ENCODE measurements at places on chromosomes 13 and 19. TPM values are rescaled to one million over a fixed set of nuclear protein-coding genes. Genes with fewer than 3 reads are reported as not detected.

CD22 gene
- total RNA-seq, result 3.5 TPM

DNA sequence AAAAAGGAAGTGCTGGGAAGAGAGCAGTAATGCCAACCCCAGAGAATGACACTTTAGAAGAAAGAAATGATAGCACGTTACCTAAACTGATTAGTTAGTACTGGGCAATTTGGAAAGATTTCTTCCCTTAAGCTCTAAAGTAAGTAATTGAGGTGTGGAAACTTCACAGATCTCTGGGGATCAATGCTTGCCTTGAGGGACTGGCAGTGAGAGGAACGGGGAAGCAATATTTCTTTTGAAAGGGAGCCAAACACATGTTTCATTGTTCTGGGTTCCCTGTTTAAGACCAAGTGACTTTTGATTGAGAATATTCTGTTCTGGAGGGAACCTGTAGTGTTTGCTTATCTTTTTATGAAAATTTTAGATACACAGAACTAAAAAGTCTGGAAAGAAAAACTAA, 190.5 kb downstream of the NDFIP2 start:
- no peak for DNase-seq

RFPL4A gene
- not detected for total RNA-seq

GRCh38 chr13:38628554-38628953, 58.3 kb upstream of the FREM2 start:
- no peak for DNase-seq

- DNase-seq, result no peak
These were observed 8.1 kb downstream of the ERFL start for GRCh38 chr19:41919948-41920712.

DNA sequence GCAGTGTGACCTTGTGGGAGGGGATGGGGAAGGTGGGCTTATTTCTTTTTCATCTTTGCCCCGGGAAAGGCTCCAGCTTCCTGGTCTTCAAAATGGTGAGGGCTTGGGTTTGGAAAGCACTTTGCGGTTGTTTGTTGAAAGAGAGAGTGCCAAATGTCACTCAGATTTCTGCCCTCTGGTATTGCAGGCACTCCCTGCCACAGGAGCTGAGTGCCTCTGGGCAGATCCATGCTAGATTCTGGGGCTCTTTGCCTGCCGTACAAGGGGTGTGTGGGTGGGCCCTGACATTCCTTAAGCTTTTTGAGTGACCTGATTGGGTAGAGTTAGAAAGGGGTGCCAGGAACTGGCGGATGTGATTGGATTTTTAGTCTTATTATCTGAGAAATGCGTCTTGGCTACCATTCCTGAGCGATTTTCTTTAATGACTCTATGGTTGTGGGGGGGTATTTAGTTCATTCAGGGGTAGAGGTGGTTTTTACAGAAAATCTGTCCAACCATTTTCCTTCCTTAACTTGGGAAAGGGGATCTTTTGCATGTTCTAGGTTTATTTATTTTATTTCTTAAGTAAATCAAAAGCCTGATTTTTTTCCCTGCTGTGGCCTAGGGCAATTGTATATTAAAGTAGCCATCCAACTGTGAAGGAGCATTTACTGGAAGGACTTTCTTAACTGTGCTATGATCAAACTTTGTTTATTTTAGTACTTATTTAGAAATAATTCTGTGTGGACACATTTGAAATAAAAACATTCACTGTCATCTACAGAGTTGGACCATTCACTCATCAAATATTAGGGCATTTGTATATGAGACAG, 3.2 kb downstream of the ARHGAP35 start:
- no peak for DNase-seq

DNA sequence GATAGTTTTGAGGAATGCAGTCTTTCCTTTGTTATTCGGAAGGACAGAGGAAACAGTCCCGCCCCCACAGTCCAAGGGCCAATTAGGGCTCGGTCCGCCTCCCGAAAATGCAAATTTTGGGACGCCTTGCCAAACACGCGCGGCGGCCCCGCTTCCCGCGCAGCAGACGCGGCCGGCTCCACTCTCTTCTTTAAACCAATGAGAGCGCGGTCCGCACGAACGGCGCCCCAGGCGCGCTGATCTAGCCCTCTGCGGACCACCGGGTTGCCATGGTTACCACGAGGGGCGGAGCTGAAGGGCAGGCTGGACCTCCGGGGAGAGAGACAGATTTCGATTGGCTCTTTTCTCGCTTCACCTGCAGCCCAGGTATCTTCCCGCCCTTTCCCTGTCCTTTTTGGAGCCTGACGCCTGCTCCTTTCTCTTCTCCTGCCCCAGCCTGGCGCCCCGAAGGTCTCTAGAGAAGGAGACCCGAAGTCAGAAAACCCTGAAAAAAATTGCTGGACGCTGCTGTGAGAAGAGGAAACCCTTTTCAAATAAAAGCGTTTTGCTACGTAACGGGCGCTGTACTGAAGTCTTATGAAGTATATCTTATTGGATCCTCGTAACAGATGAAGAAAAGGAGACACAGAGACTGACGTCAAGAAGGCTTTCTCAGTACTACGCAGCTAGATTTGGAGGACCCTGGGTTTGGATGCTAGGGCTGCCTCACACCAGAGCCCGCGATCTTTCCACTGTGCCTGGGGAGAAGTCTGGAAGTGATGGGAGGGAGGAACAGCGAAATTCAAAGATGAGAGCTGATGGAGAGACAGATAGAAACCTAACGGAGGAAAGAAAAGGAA, 2.0 kb downstream of the PTH2 start:
- DNase-seq, result peak; percentile 49

PRR12 gene
- total RNA-seq, result 3.7 TPM
